ENCODE measurements at places on chromosomes 11 and 22.

DNA sequence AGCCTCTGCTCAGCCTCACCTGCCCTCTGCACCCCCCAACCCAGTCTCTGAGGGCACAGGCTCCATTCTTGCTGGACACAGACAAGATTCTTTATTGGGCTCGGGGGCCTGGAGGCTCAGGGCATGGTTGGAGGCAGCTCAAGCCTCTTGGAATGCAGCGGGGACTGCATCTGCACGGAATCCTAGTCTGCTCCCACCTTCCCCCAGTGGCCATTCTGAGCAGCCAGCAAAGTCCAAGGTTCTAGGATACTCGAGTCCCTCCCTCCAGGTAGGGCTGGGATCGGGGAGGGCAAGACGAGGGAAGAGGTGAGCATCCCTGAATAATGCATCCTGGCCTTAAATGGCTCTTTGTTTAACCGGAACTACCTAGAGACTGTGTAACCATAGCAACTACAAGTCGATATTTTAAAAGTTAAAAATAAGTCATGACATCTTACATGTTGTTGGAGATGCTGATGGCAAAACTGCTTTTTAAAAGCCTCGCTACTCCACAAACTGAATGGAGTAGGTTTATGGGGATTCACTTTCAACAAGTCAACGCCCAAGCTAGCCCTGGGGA lies 10.7 kb upstream of the IGSF22 start:
- DNase-seq, result no peak

DNA sequence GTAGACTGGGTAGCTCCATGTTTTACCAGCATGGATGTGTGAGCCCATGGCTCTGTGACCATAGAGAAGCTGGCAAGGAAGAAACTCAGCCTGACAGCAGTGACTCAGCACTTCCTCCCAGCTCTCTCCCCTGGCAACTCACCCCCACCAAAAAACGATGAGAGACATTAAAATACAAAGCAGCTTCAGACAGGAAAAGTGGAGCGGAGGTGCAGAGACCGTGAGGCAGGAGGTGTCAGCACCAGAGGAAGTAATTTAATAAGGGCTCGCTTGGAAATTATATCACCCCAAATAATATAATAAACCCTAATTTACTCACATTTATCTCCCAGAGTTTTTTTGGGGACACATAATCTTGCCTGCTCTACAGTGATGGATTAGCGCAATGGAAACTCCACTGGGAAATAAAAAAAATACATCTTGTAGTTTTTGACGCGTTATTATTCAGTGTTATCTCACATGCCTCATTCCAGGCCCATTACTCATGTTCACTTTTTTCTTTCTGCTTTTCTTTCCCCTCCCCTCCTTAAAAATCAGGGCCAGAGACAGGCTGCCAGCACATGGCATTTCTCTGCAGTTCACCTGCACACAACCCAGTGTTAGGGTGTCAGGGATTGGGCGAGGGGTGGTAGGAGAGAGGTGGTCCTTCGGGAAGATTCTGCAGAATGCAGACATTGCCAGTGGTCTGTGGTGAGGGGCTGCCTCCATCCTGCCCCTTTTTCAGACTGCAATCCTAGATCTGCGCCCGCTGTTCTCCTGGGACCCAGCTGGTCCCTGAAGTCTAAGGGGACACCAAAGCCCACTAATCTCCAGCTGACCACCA lies 170.8 kb downstream of the BUD13 start:
- no peak for DNase-seq

DNA sequence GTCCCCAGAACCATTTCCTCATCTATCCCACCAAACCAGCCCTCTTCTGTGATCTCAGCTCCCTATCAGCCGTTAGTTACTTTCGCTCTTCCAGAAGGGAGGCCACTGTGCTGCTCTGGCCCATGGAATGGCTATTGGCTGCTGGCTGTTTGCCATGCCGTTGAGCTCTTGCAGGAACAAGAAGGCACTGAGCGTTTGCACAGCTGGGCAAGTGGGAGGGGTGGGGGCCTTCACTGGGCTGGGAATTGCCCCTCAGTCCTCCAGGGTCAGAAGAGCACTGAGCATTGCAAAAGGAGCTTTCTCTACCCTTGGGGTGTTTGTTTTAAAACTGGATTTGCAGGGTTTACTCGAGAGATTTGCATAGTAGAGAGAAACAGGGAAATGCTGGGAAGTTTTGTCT lies 129.0 kb upstream of the PARVA start:
- DNase-seq, result no peak

DNA sequence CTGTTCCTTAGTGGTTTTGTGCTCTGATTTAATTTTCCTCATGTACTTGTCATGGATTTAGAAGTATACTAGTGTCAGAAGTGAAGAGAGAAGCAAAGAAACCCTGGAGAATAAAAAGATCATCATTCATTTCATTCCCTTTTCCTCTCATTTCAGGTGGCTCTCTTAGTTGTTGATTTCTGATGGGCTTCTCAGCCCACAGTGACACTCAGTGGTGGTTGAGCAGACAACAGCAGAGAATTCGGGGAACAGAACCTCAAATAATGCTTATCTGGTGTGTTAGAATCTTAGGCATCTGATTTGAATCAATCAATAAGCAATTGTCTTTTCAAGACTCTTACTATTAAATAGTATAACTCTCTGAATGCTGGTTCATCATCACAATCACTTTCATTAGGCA lies 1289.4 kb downstream of the FAM181B start:
- DNase-seq, result no peak

DNA sequence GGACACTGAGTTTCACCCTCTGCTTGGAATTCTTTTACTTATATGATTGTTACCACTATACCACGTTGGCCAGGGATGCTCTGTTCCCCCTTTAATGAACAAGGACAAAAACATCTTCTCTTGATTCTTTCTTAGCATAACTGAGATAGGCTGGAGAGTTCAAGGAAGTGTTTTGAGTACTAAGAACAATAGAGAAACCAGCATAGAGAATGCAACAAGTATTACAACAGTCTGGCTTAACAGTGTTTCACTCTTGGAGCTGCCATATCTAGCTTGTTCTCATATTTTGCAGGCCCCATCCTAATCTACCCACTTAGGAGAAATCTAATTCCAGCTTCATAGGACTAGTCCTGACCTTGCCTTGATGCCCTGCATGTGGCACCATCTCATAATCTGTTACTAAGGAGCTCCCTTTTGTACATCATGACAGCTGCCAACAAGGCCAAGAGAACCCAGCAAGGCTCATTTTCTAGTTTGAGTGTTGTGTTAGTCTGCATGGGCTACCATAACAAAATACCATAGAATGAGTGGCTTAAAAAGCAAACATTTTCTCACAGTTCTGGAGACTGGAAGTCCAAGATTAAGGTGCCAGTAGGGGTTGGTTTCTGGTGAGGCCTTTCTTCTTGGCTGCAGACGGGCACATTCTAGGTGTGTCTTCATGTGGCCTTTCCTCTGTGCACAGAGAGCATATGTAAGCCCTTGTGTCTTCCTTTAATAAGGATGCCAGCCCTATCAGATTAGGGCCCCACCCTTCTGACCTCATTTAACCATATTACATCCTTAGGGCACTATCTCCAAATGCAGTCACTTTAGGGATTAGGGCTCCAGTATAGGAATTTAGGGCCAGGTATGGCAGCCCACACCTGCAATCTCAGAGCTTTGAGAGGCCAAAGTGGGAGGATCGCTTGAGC lies 37.8 kb downstream of the PACS1 start:
- DNase-seq, result no peak

DNA sequence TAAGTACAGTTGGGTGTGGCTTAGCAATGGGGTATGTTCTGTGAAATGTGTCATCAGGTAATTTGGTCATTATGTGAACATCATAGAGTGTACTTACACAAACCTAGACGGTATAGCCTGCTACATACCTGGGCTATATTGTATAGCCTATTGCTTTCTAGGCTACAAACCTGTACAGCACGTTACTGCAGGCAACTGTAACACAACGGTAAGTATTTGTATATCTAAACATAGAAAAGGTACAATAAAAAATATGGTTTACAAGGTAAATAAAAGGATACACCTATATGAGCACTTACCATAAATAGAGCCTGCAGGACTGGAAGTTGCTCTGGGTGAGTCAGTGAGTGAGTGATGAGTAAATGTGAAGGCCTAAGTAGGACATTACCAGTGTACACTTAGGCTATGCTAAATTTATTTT lies 73.1 kb upstream of the GDPD4 start:
- no peak for DNase-seq

DNA sequence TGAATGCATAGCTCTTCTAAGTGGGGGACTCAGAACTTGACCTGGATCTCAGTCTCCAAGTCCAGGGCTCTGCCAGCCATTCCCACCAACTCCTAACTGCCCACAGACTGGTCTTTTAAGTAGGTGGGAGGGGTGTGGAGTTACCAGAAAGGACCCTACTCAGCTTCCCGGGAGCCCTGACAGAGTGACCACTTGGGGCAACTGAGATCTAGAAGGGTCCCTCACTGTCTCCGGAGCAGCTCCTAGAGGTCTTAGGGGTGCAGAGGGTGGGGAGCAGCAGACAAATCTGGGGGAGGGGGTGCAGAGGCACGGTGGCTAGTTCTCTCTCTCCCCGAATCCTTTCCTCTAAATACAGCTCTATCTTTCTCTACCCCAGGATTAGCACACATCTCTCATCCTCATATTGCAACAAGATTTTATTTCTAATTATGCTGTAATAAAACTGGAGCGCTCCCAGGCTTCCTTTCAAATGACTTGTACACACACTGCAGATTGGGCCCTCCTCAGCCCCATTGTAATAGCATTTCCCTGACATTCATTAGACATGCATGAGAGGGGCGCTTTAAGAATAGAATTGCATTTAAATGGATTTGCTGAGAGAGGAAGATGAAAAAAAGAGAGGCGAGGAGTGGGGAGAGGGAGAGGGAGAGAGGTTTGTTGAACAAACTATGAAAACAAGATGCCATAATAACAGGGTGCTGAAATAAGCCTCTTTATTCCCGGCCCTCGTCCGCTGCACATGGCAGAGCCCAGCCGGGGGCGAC lies 219.0 kb downstream of the CEP164 start:
- DNase-seq, result no peak

DNA sequence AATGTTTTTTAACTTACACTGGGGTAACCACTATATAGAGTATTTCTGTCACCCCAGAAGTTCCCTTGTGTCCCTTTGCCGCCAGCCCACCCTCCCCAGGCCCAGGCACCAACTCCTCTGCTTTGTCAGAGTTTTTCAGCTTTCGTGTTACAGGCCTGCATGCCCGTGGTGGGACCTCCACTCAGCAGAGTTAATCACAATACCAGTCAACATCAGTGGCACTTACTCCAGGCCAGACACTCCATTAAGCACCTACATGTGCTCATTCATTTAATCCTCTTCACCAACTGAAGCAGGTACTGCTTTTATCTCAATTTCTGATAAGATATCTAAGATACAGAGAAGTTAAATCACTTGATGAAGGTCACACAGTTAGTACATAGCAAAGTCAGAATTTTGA lies 63.3 kb downstream of the LIF start:
- no peak for DNase-seq

GRCh38 chr11:118233377-118233776 lies 8.6 kb upstream of the JAML start:
- DNase-seq, result no peak

GRCh38 chr22:44473580-44473979 lies 24.5 kb downstream of the RTL6 start:
- no peak for DNase-seq

DNA sequence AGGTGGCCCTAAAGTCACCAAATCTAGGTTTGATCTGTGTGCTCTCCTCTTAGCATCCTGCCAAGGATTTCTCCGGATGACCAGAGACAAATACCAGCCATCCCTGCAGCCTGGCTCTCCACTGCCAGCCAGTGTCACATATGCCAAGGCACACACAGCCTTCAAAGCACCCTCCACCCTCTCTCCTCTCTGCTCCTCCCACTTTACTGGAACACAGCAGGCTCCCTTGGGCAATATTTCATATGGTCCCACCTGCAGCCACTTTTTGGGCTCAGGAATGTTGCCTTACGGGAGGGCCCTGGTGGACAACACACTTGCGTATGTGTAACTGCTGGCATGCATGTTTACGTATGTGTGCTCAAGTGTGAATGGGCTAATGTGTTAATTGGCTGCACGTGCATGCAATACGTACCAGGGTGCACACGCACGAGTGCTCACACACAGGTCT lies 183.9 kb downstream of the CEP164 start:
- no peak for DNase-seq

DNA sequence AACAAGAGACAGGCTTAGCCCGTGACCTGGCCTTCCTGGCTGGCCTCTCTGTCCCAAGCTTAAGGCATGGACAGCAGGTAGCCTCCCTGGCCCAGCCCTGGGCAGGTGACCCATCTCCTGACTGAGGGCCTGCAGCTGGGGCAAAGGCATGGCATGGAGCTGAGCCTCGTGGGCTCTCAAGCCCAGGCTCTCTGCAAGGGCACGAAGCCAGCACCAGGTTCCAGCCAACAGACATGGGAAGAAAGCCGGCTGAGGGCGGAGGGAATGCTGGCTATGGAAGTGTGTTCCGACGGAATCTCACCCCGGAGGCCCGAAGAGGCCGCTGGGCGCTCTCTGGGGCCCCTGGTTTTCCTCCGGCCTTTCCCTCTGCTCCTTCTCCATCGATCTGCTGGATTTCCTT lies 12.9 kb downstream of the DNAL4 start:
- no peak for DNase-seq

DNA sequence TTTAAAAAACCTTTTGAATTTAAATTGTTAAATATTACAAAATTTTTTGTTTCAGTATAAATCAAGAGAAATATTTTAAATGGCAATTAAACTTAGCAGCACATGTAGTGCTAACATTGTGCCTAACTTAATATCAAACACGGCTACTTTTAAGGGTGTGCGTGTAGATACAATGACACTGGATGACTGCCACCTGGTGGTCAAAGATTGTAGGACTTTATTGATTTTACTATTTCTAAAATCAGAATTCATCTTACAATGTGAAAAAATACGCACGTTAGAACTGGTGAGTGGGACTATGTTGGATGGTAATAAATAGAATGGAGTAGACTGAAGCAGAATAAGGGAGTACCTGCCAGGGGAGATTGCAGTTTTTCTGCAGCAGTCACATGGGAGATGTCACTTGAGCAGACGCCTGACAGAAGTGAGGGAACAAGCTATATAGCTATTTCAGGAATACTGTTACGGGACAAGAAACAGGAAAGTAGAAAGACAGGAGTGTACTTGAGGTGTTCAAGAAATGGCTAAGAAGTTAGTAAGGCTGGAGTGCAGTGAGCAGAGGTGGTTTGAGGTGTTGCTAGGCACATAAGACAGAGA lies 52.9 kb downstream of the UVRAG start:
- peak; percentile 16 for DNase-seq

- no peak for DNase-seq
Measured at GRCh38 chr11:86888164-86889000, 66.8 kb downstream of the FZD4 start.

- no peak for DNase-seq
Measured at GRCh38 chr11:66322732-66323427, 6.0 kb upstream of the CD248 start.

- DNase-seq, result no peak
Measured at GRCh38 chr22:35736701-35737100, 19.0 kb downstream of the APOL5 start.

DNA sequence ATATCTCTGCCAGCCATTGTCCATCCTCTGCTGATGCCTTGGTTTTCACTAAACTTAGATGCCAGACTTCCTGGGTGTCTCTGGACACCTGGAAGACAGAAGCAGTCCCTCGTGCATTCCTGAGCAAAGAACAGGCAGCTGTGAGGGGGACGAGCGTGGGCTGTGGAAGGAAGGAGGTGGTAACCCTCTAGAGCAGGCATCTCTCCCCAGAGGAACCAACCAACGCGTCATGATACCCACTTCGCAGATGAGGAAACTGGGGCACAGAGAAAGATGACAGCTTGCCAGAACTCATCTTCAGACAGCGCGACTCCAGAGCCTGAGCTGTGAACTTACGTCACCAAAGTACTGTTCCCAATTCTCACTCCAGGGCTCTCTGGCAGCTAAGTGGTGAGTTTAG lies 123.4 kb downstream of the OPCML start:
- DNase-seq, result no peak

- DNase-seq, result no peak
Measured at GRCh38 chr11:46348566-46349401, 1.5 kb downstream of the DGKZ start.

Measured in activated CD4-positive, alpha-beta T cell treated with anti-CD3 and anti-CD28 coated beads, Interleukin-2, amount 50 U/mL, for 4 hours (primary cell).